ENCODE measurements at places on chromosomes 13 and 19.

DNA sequence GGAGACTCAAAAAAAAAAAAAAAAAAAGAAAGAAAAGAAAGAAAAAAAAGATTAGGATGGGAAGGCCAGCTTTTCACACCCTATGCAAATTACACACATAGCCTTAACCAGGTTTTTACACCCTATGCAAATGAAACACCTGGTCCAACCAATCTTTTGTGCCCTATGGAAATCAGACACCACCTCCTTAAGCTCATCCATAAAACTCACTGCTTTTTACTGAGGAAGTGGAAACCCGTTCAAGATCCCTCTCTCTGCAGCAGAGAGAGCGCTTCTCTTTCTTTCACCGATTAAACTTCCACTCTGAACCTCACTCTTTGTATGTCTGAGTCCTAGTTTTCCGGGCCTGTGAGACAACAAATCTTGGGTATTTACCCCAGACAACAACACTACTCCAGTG is 25.3 kb upstream of the HOMER3 start:
- no peak for DNase-seq

GRCh38 chr13:110246530-110246929 is 60.4 kb downstream of the COL4A1 start:
- no peak for DNase-seq

DNA sequence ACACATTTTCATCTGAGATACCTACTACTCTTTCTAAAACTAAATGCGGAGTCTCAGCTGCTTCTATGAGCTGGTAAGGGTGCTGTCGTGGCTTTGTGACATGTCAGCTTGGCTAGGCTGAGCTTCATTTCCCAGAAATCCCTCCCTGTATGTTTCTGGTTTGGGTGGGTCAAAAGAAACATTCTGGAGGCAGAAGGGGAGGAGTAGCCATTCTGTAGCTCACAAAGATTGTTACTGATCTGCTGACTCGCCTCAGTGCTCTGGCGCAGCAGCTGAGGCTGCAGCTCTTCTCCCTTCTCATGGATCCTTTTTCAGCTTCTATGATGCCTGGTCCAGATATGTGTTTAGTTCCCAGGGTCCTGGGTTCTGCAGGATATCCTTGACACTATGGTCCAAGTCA is 114.7 kb downstream of the RAP2A start:
- DNase-seq: no peak

- DNase-seq: no peak
These were observed 86.7 kb upstream of the UQCRFS1 start for GRCh38 chr19:29299416-29300380.

DNA sequence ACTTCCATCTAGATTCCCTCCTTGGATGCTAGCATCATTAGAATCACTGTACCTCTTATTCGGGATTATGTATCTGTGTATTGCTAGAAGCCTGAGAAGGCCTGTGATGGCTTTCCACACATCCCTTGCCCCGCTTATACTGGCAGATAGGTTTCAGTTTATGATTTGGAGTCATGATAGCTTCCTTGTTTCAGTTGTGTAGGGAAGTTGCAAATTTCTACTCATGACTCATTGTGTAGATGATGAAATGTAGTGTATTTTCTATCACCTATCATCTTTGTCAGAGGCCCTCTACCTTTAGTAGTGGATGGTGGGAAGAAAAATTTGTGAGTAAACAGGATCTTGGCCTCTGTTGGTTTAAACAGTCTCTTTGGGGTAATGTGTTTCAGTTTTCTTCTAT is 165.2 kb downstream of the GGACT start:
- DNase-seq: no peak

- no peak for DNase-seq
These were observed 2.5 kb downstream of the URI1 start for GRCh38 chr19:29944390-29945012.

DNA sequence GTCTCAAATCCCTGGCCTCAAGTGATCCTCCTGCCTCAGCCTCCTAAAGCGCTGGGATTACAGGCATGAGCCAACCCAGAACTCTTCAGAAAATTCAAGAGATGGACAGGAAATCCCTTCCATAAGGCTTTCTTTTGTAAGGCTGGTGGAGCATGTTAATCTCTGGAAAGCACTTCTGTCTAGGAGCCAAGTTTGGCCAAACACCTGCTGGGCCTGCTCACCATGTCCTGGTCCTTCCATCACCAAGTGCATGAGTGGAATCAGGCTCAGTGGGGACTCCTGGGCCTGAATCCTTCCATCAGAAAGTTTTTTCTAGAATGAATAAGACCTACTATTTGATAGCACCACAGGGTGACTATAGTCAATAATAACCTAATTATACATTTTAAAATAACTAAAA is 148.0 kb downstream of the DCLK1 start:
- DNase-seq: no peak

- DNase-seq: no peak
These were observed 2.7 kb downstream of the TNPO2 start for GRCh38 chr19:12720851-12721655.

Measured in activated CD8-positive, alpha-beta memory T cell treated with anti-CD3 and anti-CD28 coated beads for 1 hour (primary cell).